ENCODE measurements at places on chromosomes 7 and 10.
A peak's percentile ranks its signal among the peaks of the same experiment; 100 is the strongest.

DNA sequence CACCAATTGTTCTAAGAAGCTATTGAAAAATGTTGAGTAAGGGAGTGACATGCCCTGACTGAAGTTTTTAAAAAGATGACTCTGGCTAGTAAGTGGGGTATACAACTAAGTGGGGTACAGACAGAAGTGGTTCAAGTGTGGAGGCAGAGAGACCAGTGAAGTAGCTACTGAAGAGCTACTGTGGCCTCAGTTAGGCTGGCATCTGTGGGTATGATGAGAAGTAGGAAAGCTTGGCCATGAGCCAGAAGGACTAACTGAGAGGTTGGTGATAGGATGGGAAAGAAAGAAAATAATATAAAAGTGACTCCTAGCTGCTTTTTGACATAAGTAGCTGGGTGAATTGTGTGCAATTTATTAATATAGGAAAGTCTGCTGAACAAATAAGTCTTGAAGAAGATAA is 176.6 kb downstream of the SEMA3D start:
- no peak for DNase-seq

DNA sequence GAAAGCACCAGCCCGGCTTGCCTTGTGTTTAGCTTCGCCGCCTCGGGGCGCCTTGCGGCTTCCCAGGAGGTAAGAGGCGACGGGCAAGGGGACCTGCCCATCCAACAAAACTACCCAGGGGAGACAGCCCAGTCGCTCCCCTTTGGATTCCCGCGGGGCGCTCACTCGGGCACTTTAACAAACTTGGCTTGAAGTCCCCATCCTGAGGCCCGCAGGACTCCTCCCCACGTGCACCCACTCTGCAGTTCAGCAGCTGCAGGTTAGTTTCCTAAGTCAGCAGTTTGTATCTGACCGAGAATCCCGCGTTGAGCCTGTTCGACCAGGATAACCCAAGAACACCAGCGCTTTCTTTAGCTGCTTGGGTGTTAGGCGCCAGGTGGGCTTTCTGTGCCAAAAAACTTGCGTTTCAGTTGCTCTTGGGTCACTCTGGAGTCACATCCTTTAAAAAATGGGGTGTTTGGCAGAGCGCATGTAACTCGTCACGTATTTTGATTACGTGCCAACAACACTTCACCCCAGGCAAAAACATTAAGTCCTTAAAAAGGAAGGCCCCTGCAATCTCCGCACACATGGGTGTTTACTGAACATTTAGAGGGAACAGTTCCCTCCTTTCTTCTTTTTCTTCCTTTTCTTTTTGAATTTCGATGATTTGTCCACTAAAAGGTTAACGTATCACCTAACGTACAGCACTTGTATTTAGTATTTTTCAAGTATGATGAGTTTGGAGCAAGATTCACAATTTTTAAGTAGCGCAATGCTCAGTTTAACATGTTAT is 876 bp downstream of the DNAH11 start:
- peak; percentile 37 for DNase-seq

DNA sequence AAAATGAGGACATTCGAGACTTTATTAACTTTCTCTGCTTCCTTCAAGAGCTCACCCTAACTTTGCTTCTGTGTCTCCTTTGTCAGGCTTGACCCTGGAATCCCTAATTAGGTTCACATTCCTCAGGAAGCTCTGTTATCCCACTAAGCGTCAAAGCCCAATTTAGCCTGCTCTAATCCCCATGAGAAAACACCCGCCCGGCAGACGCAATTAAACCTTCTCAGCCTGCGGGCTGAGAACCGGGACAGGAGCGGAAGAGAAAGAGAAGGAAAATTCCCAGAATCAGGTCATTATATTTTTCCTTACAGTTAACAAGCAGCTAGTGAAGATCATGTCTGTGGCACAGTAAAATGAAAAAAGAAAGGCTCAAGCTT is 93.0 kb downstream of the TNS3 start:
- no peak for DNase-seq

DNA sequence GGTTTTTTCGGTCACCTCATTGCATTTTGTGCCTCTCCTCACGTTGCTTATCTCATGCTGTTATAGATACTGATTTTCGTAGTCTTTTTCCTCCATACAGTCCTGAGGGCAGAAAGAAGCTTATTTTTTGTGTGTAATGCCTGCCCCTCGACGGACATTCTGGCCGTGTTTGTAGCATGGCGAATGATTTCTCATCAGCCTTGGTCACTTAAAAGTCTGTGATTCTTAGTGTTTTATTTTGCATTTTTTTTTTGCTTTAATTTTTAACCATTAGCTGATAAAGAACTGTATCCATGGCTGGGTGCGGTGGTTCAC is 469 bp upstream of the NOC3L start:
- no peak for DNase-seq

GRCh38 chr10:71314028-71314693 is 4.9 kb upstream of the SLC29A3 start:
- DNase-seq = peak; percentile 86

DNA sequence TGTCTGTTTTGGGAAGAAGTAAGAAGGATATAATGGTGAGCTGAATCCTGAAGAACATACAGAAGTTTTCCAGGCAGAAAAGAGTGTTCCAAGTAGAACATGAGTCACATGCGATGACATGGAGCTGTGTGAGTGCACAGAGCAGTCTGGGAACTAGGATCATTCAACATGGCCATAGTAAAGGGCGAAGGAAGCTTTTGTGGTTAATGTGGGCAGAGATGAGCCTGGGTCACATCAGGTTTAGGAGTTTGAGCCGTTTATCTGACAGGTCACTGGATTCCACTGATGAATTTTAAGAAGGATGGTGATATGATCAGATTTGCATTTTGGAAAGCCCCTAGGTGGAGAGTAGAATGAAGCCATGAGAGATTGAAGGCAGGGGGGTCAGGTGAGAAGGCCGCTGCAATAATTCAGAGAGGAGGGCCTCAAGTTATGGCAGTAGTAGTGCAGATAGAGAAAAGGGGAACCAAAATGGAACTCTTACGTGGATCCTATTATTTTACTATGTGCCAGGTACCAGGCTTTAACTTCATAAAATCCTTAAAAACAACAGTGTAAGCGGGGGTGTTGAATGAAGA is 171.3 kb downstream of the RNLS start:
- no peak for DNase-seq

DNA sequence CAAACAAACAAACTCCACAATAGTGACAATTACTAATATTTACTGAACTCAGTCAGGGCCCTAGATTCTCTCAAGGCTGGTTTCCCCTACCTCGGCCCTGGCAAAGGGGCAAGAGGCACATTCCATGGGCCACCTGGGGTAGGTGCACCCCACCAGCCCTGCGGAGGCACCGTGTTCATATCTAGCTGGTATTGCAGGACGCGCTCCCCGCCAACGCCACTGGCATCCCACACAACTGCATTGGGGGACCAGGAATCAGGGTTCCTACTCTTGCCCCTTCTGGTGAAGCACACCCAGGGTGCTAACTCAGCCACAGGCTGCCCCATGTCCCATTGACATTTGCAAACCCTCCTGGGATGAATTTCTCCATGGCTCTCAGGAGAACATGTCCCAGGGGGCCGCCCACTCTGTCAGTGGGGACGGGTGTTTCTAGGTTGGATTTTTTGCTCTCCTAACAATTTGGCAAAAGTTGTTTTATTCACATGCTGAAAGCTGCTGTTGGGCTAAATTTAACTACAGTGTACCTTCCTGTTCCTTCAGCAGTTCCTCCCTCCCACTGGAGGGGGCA is 76.7 kb downstream of the ZRANB1 start:
- DNase-seq = no peak

DNA sequence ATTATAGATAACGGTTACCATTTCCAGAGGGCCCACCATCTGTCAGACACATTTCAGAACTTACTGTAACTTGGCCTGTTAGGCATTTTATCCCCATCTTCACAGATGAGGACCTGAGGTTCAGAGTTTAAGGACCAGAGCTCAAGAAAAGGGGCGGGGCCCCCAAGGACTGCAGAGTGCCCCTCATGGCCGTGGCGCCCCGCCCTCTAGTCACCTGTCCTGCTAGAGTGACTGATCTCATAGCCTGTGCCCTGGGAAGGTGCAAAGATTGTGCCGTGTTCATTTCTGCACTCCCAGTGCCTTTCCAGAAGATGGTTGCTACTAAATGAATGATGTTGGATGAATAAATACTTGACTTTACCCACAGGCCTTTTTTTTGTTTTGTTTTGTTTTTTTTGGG is 107.0 kb downstream of the XRCC2 start:
- no peak for DNase-seq

- no peak for DNase-seq
These were observed 1.6 kb downstream of the C10orf143 start for GRCh38 chr10:130108934-130109604.

GRCh38 chr10:124294811-124295770 is 123.6 kb downstream of the OAT start:
- DNase-seq = no peak
